NCI-H2171 (cell line): ENCODE measurements at places on chromosomes 1 and 21.

DNA sequence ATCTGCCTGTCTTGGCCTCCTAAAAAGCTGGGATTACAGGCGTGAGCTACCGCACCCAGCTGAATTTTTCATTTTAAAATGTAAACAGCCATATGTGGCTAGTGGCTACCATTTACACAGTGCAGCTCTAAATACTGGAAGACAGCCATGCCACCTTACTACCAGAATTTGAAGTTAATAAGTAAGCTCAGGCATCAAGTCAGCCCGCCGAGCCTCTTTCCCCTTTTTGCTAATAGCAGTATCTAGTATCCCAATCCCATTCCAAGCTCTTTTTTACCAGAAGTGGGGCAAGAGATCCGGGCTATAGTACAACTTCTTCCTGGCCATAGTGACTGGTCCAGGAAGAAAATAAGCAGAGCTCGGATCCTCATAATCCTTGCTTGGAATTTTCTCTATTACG, 15.1 kb downstream of the TAF13 start:
- no peak for DNase-seq

GRCh38 chr21:34962586-34963222, 86.4 kb downstream of the RUNX1 start:
- DNase-seq: no peak

GRCh38 chr1:230708631-230709580, 5.0 kb downstream of the AGT start:
- DNase-seq: no peak

GRCh38 chr1:182143825-182144645, 82.5 kb upstream of the ZNF648 start:
- DNase-seq: no peak

- DNase-seq: no peak
These were observed at the start of gene DYNLT5 for GRCh38 chr1:66752000-66752592. TSS of gene DYNLT5 (plus strand) at chr1:66752459. CDS start at chr1:66754659, 2,200 bp downstream.

- peak; percentile 49 for DNase-seq
These were observed 30.2 kb downstream of the RAB3B start for GRCh38 chr1:51960262-51960661.

DNA sequence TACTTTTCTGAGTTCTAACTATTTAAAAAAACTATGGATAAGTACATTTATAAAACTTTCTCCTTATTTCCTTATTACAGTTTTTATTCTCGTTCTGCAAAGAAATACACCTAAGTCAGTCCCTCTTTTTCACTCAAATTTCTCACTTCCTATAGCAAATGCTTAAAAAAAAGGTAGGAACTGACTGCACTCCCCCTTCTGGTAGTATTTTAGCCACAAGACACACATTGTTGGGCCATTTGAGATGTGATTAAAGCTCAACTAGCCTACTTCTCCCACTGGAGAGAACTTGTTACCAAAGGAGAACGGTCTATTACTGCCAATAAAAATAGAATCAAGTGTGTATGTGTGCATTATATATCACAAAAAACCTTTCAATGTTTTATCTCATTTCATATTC, 521.9 kb upstream of the PRMT6 start:
- no peak for DNase-seq

- DNase-seq: no peak
These were observed 1.7 kb upstream of the RIPK4 start for GRCh38 chr21:41768437-41769042.

GRCh38 chr1:177809819-177810218, 160.0 kb downstream of the SEC16B start:
- DNase-seq: no peak

DNA sequence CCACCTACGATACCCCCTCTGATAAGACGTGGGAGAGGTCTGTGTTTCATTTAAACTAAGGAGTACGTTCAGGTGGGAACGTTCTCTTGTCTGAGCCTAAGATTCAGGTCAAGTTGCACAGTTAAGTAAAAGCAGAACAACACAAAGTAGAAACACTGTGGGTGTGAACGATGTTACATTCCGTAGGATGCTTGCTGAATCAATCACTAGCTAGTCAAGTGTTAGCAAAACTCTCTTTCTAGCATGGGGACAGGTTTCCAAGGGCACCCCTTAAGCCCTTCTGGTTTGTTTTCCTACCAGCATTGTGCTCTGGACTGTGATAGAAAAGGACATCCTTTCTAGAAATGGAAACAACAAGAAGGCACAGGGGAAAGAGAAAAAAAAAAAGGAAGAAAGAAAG, 13.3 kb downstream of the C1orf162 start:
- DNase-seq: no peak

DNA sequence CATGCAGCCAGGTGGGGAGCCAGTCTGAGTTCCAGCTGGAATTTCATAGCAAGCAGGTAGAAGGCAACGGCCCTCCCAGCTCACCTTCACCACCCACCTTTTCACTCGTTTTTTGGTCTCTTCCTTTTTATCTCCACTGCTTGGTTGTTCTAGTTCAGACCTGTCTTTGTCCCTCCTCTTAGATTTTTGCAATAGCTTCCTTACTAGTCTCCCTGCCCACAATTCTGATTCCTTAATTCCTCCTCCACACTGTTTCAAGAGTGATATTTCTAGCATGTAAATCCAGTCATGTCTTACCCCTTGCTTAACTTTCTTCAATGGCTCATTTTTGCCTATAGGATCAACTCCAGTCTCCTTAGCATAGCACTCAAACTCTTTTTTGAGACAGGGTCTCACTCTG, 119.6 kb downstream of the TMEM53 start:
- DNase-seq: no peak

GRCh38 chr1:29548091-29548490, 311.8 kb downstream of the PTPRU start:
- DNase-seq: no peak

GRCh38 chr1:90104941-90105538, 110.1 kb downstream of the ZNF326 start:
- DNase-seq: no peak

DNA sequence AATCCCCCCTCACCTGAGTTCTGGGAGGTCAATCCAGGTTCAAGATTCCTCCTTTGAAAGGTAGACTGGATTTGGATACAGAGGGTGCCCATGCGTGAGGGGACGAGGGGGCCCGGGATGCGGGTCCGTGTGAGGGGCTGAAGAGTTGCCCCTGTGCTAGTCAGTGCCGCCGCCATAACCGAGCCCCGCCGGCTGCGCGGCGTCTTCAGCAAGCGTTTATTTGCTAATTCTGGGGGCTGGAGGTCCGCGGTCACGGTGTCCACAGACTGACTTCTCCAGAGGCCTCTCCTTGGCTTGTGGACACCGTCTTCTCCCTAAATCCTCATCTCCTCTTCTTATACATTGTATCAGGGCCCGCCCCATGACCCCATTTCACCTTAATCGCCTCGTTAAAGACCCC, 20.9 kb upstream of the SAMD11 start:
- DNase-seq: no peak

DNA sequence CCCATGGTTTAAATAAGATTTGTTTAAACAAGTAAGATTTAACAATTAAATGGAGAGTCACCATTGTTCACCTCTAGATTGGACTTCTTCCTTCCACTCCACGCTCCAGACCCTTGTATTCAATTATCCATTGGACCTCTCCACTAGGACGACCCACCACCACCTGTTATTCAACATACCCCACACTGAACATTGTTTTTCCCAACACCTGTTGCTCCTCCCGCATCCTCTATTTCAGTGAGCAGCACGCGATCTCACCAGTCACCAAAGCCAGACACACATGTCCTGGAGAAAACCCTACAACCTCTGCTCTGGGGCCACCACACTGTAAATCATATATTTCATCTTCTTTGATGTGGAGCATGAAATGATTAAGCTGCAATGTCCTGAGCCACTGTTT, 28.6 kb downstream of the ATP8B2 start:
- no peak for DNase-seq

DNA sequence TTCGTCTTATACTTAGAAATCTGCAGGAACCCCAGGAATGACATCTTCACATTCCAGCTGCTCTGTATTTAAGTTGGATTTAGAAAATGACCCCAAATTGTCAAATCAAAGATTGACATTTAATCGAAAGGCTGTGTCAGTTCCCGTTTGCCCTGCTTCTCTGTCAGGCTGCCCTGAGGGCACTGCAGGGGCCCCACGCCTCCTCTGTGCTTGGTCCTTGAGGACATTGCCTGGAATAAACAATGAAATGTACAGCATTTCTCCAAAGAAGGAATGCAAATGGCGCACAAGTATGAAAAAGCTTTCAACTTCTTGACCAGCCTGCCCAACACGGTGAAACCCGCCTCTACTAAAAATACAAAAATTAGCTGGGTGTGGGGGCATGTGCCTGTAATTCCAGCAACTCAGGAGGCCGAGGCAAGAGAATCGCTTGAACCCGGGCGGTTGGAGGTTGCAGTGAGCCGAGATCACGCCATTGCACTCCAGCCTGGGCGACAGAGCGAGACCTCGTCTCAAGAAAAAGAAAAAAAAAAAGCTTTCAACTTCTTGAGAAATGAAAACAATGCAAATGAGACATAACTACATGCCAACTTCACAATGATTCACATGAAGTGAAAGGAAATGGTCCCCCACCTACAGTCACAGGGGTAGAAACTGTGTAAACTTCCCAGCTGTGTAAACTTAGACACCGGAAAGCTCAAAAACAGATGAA, 3.0 kb downstream of the TMPRSS3 start:
- DNase-seq: no peak

DNA sequence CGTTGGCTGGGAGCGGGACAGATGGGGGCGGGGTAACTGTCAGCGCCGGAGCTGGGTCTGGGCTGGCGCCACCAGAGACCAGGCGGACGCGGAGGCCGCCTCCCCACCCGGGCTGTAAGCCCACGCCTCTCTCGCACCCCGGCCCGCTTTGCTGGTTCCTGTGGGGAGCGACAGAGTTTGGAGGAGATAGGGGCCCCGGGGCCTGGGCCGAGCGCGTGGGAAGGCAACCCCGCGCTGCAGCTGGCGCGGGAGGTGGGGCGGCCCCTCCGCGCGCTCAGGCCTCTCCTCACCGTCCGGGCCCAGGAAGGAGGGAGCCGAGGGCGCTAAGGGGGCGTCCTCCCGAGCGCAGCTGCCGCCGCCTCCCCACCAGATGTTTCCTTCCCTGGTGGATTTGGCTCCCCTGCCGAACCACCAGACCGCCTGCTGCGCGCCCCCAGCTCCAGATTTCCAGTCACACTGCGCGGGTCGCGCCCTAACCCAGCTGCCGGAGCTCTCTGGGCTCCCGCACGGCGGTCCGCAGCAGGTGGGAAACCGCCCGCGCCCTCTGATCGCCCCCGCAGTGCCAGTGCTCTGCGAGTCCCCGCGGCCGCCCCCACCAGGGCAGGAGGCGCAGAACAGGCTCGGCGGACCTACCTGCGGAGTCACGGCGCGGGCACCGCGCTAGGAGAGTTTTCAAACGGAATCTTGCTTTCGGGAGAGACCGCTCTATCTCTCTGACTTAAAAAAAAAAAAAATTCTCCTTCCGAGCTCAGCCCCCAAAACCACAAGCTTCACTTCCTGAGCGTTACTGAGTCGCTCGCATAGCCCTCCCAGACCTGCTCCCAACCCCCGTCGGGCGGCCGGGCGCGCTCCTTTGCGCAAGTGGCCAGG, 1.1 kb downstream of the GFI1 start:
- DNase-seq: peak; percentile 67

- no peak for DNase-seq
These were observed 1360.4 kb downstream of the BRINP3 start for GRCh38 chr1:189117072-189117770.
